Activated naive CD4-positive, alpha-beta T cell treated with Interleukin-2 at 50 U/mL for 16 hours (primary cell): ENCODE measurements at places on chromosomes 1 and 21.

GRCh38 chr1:159014851-159015250 lies 5.1 kb downstream of the IFI16 start:
- peak; percentile 18 for DNase-seq

GRCh38 chr1:175124861-175125260 lies 57.2 kb downstream of the TNN start:
- no peak for DNase-seq

- no peak for DNase-seq
Observed at GRCh38 chr1:202288177-202288576, 53.6 kb downstream of the UBE2T start.

DNA sequence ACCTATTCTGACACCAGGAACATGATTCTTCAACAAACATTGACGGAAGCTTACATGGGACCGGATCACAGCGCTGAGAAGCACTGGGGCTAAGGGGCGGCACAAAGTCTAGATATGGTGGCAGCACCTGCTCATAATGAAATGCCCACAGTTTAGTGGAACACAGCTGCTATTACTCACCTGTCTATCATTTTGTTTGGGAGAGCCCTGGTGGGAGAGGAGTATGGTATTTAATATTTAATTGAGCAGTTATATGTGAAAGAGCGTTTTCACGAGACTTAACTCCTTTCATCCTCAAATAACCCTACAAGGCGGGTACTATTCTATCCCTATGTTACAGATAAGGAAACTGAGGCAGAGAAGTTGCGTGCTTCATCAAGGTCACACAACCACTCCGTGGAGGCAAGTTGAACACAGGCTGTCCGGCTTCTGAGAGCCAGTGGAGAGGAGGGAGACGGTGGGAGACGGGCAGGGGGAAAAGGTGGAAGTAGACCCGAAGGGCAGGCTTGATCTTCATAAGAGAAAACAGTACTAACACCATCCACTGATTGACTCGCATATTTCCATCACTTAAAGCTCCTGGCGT lies 790 bp upstream of the TSNAX start:
- no peak for DNase-seq

- no peak for DNase-seq
Observed at GRCh38 chr1:27594564-27595510, 9.1 kb downstream of the AHDC1 start.

- no peak for DNase-seq
Observed at GRCh38 chr1:74474585-74474984, 37.8 kb downstream of the LRRC53 start.

DNA sequence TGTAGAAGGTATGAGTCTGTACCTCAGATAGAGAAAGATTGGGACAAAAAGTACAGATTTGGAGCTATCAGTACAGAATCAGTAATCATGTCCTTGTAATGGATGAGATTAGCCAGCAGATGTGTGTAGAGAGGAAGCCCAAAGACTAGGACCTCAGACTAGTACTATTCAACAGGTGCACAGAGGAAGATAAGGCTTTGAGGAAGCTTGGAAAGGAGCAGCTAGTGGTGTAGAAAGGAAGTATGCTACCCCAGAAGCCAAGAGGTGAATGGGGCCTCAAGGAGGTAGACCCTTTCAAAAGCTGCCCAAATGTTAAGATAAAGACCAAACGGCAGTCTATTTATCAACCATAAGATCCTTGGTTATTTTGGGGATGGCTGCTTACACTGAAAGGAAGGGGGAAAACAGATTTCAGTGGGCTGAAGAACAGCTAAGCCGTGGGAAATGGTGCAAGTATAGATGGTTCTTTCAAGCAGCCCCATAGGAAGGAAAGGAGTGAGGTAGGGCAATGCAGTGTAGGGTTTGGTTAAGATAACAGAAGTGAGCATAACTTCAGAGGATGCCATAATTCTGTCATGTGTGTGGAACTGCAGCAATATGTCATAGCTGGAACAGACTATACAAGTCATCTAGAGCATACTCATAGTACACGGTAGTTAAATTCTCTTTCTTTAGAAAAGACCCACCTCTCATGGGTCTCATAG lies 221.7 kb downstream of the HHIPL2 start:
- DNase-seq: no peak
